ENCODE measurements at places on chromosomes 5 and 9.

GRCh38 chr5:62661126-62661525 lies 82.5 kb downstream of the LRRC70 start:
- DNase-seq: no peak

- peak; percentile 68 for DNase-seq
These were observed 557 bp downstream of the GNG10 start for GRCh38 chr9:111661802-111662521.

DNA sequence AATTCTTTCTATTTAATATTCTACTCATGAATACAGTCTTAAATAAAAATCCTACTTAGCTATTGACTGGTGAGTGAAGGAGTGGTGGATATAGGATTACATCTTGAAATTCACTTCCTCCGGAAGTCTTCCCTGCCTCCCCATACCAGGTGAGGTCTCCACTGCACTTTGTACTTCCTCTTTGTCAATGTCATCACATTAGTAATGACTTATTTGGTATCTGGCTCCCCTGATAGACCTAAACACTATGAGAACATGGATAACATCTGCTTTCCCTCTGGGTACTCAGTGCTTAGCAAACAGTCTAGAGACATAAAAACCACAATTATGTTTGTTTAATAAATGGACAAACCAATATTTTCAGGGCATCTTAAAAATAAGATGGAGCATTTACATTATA lies 532.1 kb downstream of the PDE4D start:
- peak; percentile 7 for DNase-seq

DNA sequence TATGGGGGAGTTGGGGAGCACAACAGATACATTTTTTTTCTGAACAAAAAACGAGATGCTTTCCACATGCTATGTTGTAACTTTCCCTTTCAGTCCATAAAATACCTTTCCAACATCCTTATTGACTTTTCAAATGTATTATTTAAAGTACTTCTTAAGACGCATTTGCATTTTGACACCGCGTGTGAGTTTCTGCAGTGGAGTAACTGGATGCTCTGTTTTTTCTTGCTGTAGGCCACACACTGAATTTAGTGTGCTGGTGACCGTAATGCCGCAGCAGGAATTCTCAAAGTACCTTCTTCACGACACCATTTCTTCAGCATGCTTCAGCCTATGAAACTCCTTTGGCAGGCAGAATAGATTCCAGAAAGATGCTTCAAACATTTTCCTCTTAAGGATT lies 14.3 kb upstream of the EPB41L4B start:
- peak; percentile 58 for DNase-seq

GRCh38 chr9:73091909-73092308 lies 59.8 kb upstream of the ANXA1 start:
- DNase-seq: no peak

GRCh38 chr5:138636398-138636944 lies 61.3 kb upstream of the HSPA9 start:
- DNase-seq: no peak

DNA sequence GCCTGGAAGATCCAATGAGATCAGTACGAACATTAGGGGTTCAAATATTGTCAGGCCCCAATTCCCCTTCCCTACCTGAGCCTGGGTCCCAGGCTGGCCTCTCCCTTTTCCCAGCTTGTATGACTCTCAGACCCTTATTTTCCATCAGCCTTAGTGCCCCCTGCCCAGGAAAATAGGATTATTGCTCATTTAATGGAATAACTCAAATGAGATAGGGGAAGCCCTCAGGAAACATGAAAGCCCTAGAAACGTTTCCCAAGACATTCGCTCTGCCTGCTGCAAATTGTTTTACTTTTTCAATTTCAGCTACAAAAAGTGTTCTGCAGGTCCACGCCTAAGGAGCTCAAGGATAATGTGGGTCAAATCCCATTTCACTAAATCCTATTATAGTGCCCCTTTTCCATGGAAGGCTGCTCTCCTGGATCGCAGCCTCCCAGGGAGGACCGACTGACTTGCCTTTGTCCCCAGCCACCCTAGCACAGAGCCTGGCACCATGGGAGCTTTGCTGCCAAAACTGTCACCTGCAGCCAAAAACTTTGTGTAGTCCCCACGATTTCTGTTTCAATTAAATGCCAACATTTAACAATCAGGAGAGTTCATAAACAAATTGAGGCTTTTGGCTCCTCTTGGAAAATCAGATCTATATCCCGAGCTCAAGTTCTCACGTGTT lies 46.9 kb downstream of the THOC3 start:
- no peak for DNase-seq

- no peak for DNase-seq
These were observed 371.2 kb upstream of the RORB start for GRCh38 chr9:74125941-74126340.

GRCh38 chr5:157198277-157198986 lies 17.8 kb downstream of the ITK start:
- DNase-seq: no peak

All from T47D (cell line).